ENCODE measurements at places on chromosomes 13 and 19. TPM values are rescaled to one million over a fixed set of nuclear protein-coding genes. Genes with fewer than 3 reads are reported as not detected.

B9D2 gene
- total RNA-seq: 2.2 TPM

TSKS gene
- 0.24 TPM for total RNA-seq

DNA sequence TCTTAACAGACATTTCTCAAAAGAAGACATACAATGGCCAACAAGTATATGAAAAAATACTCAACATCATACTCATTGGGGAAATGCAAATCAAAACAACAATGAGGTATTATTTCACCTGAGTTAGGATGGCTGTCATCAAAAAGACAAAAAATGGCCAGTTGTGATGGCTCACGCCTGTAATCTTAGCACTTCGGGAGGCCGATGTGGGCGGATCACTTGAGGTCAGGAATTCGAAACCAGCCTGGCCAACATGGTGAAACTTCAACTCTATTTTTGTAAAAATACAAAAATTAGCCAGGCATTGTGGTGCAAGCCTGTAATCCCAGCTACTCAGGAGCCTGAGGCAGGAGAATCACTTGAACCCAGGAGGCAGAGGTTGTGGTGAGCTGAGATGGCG, 22.0 kb downstream of the CEACAM16 start:
- H3K4me1 ChIP-seq: peaks cover 6% of the 10 kb centered on the region
- no peak overlapping the region for H3K27ac ChIP-seq
- no peaks in the 10 kb centered on the region for H3K27me3 ChIP-seq

DNA sequence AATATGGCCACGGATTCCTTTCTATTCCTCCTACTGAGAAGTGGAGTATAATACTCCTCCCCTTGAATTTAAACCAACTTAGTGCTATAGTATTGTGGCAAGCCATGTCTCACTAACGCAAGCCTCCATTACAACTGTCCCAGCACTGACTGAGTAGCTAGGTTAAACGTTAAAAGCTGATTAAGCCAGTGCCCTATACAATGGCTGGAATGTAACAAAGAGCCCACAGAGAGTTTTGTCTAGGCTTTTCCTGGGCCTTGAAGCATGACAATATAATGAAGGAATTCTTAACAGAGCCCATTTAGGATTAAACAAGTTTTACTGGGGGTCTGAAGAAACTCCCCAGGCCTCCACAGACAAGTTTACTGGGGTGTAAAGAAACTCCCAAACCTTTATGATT, 254.5 kb upstream of the DACH1 start:
- DNase-seq: no peak
- H3K36me3 ChIP-seq: no peaks in the 10 kb centered on the region
- no peaks in the 10 kb centered on the region for H3K27me3 ChIP-seq
- H3K4me3 ChIP-seq: no peak overlapping the region
- no peak overlapping the region for H3K27ac ChIP-seq

DNA sequence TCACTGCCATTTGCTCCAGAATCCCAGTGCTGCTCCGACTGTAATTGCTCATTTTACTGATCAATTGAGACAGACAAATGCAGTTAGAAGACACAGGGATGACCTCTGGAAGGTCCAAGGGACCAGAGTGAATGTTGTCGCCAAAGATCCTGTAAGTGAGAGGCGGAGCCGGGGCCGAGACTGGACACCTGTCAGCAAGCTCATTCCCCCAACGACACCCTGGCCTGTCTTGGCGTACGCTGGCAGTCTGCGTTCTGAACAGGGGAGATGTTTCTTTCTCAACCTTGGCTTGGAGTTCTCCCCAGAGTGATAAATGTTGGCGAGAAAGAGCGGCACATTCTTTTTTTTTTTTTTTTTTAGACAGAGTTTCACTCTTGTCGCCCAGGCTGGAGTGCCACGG, 24.2 kb downstream of the GADD45B start:
- H3K36me3 ChIP-seq: no peaks in the 10 kb centered on the region
- H3K27me3 ChIP-seq: no peaks in the 10 kb centered on the region
- H3K4me3 ChIP-seq: no peak overlapping the region
